Upper lobe of left lung (tissue), 6 donors: ENCODE measurements at places on chromosomes 3 and 15. TPM values are rescaled to one million over a fixed set of nuclear protein-coding genes. Genes with fewer than 3 reads are reported as not detected.

DNA sequence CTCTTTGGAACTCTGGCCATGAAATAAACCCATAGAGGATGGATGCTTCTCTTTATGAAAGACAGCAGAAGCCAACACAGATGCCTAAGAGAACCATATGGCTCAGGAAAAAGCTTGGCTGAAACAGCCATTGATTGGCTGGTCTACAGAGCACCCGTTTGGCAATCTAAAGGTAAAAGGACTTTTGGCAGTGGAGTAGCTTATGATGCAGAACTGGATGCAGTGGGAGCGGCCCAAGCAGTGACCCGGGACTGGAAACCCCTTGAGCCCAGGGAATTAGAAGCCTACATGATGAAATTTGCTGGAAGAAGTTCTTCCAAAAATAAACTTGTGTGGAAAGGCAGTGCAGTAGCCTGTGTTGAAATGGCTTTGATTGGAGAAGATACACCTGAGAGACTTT lies 360.2 kb downstream of the NR2F2 start:
- DNase-seq, result no peak

DNA sequence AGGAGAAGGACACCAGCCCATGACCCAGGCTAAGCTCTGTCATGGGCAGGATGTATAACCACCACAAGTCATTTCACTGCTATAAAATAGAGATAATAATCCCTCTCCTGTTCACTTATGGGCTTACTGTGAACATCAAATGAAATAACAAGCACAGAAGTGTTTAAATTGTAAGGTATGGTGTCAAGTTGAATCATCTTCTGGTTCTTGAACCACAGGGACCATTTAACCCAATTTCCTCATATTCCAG lies 44.3 kb upstream of the TLE3 start:
- DNase-seq, result no peak

GRCh38 chr3:114221165-114221880 lies 16.1 kb downstream of the ZNF80 start:
- no peak for DNase-seq

- no peak for DNase-seq
Measured at GRCh38 chr3:30069056-30069455, 537.3 kb upstream of the TGFBR2 start.

DNA sequence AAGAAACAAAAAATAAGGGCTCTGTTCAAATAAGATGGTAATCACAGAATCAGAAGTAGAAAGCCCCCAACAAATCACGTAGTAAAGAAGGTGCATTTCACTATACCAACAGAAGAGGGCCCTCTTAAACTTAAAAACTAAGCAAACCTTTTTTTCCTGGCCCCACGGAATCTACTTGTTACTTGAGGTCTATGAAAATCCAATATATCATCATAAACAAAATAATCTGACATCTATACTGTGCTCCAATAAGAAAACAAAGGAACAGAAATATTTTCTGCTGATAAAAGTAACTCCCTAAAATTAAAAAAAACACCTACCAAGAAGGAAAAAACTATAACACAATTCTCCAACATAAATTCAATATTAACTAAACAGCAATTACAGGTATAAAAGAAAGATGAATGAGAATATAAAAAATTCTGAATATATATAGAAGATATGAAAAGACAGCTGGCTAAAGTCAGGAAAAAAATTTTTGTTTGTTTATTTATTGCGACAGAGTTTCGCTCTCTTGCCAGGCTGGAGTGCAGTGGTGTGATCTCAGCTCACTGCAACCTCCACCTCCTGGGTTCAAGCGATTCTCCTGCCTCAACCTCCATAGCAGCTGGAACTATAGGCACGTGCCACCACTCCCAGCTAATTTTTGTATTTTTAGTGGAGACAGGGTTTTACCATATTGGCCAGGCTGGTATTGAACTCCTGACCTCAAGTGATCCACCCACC lies 81.8 kb downstream of the CLASP2 start:
- DNase-seq, result no peak

DNA sequence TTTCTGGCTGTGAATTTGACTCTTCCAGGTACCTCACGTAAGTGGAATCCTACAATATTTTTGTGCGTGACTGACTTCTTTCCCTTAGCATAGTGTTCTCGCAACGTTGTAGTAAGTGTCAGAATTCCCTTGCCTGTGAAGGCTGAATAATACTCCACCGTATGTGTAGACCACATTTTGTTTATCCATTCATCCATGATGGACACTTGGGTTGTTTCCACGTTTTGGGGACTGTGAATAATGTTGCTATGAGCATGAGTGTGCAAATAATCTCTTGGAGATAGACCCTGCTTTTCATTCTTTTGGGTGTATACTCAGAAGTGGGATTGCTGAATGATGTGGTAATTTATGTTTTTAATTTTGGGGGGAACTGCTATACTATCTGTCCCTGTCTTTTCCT lies 82.2 kb downstream of the APBA2 start:
- no peak for DNase-seq

The PLXND1 gene
- 246 TPM for total RNA-seq
